ENCODE measurements at places on chromosomes 5 and 9.

DNA sequence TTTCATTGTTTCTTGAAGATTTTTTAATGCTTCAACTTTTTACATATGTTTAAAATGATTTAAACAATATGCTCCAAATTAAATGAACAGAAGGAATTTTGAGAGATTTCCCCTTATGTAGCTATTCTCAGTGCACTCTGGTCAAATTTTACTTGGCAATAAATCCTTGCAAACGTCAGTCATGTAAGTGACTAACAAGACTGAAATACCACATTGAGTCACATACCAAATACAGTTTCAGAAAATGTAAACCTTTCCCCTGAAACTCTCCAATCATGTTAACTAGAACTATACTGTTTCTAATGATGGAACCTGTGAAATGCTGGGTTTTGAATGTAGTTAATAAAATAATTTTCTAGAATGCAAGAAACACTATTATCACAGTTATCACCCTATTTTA lies 29.6 kb downstream of the SAR1B start:
- no peak for DNase-seq

DNA sequence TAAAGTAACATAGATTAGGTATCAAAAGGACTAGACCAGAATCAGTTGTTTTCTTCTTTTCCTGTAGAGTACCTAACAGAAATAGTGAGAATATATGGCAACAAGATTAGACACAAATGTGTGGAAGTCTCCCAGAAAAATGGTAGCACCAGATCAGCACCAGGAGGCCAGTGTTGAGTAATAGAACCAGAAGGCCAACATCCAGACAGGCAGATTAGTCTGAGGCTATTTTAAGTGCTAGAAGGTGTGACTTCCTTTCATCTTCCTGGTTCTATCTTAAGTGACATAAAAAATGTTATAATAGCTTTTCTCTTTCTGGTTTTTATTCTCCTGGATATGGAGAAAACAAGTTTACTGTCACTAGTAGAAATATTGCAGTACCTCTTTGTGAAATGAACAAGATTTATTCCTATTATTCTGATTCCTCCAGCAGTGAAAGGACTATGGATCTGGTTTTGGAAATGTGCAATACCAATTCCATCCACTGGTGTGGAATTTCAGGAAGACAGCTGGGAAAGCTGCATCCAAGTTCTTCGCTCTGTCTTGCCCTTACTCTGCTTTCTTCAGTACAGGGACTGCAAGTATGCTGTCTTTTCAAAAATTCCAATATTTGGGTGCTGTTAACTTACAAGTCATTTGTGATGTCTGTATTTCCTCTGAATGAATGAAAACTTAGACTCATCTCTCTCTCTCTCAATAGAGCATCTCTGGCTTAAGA lies 39.1 kb downstream of the SHLD3 start:
- DNase-seq = no peak

GRCh38 chr5:126355940-126356339 lies 67.3 kb upstream of the GRAMD2B start:
- no peak for DNase-seq

- no peak for DNase-seq
Observed at GRCh38 chr9:127538849-127539258, 73.2 kb upstream of the STXBP1 start.

- DNase-seq = no peak
Observed at GRCh38 chr9:128288273-128289004, 12.4 kb downstream of the SWI5 start.

DNA sequence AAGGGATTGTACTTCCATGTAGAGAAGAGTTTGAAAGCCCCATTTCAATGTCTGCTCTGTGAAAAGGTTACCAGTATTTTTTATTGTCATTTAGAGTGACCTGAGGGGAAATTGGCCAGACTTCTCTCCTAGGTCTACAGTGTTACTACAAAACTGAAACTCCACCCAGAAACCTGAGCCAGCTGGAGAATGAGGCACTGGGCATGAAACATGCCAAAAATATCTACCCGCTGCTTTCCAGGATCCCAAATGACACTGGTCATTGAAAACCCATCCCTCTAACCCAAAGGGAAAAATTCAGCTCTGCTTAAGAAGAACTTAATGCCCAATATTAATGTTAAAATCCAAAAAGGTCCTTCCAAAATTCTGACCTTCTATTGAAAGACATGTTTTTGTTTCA lies 99.2 kb upstream of the TRIM32 start:
- no peak for DNase-seq

GRCh38 chr9:137454597-137455358 lies 4.4 kb downstream of the NSMF start:
- DNase-seq = no peak

DNA sequence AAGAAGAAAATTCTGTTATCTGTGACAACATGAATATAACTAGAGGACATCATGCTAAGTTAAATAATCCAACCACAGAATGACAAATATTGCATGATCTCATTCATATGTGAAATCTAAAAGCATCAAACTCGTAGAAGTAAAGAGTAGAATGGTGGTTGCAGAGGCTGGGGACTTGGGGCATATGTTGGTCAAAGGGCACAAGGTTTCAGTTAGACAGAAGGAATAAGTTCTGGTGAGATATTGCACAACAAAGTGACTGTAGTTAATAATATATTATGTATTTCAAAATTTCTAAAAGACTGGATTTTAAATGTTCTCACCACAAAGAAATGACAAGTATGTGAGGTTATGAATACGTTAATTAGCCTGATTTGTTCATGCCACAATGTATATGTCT lies 24.8 kb downstream of the GRIA1 start:
- DNase-seq = peak; percentile 41

- no peak for DNase-seq
Observed at GRCh38 chr9:37966412-37967013, 62.6 kb upstream of the SLC25A51 start.

DNA sequence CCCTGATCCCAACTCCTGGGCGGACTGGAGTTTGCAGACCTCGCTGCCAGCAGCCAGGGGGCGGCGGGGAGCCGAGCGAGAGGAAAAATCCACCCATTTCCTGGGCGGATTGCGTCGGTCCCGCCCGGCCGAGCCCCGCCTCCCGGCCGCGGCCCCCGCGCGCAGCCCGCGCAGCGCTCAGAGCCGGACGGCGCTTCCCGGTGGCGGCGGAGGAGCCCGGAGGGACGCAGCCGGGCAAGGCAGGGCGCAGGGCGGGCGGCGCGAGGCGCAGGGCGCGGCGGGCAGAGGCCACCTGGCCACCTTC lies at the start of gene OLFM1:
OLFM1 (plus strand) TSS at position 180 of the 304 bp plus-strand sequence. CDS start 322 bp downstream, outside the sequence.
- DNase-seq = no peak

GRCh38 chr5:155728857-155729683 lies 597.9 kb upstream of the SGCD start:
- DNase-seq = no peak

GRCh38 chr9:93458712-93459111 lies 5.3 kb upstream of the FAM120AOS start:
- DNase-seq = no peak

DNA sequence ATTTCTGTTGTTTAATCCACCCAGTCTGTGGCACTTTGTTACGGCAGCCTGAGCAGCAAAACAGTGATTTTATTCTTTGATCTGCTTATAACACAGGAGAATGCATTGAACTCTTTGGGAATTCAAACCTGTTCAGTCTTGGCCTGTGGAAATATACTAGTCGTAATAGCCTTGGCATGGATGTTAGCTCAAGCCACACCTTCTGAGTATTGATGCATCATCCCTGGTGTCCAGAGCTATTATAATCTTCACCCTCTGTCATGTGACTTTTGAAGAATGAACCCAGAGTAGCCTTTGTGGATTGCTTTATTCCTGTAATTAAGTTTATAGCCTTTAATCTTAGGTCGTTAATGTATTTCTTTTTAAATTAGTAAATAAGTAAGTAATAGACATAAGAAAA lies 50.8 kb upstream of the TEX48 start:
- DNase-seq = no peak

DNA sequence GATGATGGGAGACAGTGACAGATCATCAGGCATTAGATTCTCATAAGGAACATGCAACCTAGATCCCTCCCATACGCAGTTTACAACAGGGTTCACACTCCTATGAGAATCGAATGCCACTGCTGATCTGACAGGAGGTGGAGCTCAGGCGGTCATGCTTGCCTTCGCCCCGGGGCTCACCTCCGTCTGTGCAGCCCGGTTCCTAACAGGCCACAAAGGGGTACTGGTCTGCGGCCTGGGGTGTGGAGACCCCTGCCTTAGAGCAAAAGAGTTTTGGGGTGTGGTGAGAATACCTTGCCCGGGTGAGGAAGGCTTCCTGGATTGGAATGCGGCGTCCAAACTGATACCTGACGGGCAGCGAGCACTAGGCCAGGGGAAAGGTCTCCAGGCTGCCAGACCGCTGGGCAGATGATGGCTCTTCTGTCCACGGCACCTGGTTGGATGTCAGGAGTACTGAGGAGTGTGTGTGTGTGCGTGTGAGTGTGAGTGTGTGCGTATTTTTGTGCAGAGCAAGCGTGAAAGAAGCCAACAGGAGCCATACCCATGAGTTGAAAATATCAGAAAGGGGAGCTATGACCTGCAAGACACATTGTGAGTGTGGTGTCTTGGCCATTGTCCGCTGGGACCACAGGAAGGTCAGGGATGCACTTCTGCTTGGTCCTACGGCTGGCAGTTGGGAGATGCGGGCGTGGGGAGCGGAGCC lies 55.4 kb downstream of the ACER2 start:
- DNase-seq = no peak

- no peak for DNase-seq
Observed at GRCh38 chr9:122883125-122883524, 22.0 kb downstream of the RC3H2 start.

- DNase-seq = no peak
Observed at GRCh38 chr5:149664083-149664482, 66.0 kb upstream of the PPARGC1B start.

- DNase-seq = no peak
Observed at GRCh38 chr5:61595426-61595825, 263.4 kb downstream of the ZSWIM6 start.

- no peak for DNase-seq
Observed at GRCh38 chr9:125561509-125562148, 145.4 kb downstream of the MAPKAP1 start.

DNA sequence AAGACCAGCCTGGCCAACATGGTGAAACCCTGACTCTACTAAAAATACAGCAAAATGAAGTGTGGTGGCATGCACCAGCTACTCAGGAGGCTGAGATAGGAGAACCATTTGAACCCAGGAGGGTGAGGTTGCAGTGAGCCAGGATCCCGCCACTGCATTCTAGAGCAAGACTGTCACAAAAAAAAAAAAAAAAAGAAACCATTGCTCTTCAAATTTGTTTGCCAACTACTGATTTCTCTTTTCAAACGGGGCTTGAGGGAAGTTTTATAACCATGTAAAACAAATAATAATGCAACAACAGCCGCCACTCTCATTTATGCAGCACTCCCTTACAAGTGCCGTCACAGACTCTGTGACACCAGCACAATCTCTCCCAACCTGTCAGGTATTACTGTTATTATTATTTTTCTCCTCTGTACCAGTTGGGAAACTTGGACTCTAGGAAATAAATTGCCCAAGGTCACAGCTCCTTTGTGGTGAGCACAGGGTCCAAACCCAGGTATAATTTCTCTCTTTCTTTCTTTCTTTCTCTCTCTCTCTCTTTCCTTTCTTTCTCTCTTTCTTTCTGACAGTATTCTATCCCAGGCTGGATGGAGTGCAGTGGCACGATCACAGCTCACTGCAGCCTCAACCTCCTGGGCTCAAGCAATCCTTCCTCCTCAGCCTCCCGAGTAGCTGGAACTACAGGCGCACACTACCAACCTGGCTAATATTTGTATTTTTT lies 25.4 kb downstream of the SERINC5 start:
- no peak for DNase-seq
